T-helper 9 cell (primary cell): ENCODE measurements at places on chromosomes 2 and 18.

DNA sequence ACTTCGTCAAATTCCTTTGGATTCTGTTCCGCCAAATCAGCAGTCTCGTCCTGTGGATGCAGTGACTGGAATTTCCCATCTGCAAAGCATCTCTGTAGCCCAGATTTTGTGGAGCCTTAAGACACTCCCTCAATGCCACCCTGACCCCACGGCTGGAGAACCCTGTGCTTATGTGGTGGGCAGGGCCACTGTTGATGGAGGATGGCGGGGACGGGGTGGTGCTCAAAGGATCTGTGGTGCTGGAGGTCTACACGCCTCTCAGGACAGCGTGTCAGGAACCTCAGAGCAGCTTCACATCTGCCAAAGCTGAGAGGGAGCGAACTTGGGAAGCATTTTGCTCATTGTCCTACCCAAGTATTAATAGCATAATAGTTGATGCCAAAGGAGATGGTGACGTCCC lies 200.1 kb downstream of the MGAT5 start:
- DNase-seq = no peak

DNA sequence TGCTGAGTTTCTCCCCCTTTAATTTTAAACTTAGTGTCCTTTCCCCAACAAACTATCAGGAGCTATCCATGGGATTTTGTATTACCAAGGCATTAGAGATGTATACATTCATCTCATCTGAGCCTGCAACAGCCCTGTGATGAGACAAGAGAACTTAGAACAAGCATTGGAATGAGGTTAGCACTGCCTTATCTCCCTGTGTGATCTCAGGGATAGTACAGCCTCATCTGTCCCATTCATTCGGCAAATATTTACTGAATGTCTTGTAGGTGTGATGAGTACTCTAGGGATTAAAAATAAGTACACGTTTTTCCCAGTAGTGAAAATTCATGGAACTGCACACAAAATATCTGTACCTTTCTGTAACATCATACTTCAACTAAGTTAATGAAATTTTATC lies 45.6 kb downstream of the PAIP2B start:
- DNase-seq = no peak

DNA sequence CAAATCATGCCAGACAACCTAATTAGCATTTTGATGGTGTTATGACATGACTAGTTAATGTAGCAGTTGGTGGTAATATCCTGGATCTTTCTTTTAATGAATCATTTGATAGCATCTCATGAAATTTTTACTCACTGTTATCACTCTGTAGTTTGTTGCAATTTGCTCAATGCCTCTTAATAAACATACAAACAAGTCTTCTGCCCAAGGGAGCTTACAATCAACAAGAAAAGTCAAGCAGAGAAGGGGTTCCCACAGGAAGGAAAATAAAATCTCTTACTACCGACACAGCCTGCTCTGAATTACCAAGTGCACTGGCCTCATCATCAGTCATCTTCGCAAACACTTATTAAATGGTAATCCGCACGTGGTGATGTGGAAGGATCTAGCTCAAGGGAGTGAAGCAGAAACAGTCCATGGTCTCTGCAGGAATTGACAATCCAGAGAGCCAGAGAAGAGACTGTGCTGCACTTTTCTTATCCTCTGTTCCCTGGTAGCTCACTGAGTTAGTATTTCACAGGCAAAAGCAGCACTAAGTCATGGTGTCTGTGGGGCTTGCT lies 263.5 kb downstream of the EPHA4 start:
- DNase-seq = no peak

DNA sequence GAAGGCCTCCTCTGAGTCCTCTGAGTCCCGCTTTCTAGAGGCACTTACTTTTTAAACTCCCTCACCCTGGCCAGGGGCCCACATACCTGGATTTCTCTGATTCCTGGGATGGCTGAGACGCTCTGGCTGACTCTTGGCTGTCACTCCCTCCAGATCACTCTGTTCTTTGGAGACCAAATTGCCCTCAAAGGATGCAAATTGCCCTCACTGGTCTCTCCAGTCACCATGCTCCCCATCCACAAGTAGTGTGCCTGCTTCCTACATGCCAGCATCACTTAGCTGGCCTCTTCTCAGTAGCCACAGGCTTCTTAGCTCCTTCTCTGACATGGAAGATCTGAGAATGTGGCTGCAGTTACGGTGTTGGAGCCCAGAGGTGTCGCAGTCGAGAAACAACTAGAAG lies 41.3 kb upstream of the CCDC68 start:
- DNase-seq = no peak

DNA sequence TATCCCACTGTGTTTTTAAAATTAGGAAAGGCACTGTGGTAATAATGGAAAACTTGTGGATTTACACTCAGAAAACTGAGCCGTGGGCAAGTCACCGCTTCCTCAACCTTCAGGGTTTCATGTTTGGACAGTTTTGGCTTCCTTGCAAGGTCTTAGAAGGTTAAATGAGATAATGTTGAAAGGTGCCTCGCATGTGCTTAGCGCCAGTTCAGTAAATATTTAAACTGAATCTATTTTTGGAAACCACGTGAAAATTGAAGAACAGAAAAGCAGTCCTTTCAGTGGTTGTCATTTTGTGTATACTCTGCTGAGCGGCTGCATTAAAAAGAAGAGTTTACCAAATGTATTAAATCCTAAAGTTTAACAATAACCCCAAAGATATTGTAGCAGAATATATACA lies 15.2 kb upstream of the AGAP1 start:
- DNase-seq = no peak
